A549 (cell line): ENCODE measurements at places on chromosomes 1 and 21. TPM values are rescaled to one million over a fixed set of nuclear protein-coding genes. Genes with fewer than 3 reads are reported as not detected.

The RGS13 gene
- polyA plus RNA-seq: not detected in 3 replicates

DNA sequence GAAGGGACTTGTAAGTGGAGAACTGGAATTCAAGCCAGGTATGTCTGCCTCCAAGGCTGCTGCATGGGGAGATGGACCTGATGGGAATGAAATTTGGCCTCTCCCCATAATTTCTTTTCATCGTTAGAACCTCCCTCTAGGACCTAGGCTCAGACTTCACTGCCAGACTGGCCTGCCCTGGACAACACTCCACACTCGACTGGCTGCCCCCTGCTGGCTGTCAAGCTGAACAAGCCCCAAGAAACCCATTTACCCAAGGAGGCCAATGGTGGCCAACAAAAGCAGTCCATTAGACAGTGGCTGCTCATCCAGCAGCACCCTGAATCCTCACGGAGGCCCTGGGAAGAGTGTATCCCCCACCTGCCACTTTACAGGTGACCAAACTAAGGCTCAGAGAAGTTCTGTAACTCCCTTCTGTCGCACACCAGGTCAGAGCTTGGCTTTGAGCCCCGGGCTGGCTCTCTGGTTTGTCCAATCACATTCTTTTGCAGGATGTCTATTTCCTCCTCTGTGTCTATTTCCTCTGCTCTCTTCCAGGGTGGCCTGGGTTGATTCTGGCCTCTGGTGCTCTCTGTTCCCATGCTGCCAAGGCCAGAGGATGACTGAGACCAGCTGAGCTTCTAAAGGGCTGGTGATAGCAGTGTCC is 3.8 kb downstream of the RNF186 start:
- DNase-seq: peak; percentile 49

- DNase-seq: no peak
Observed at GRCh38 chr1:184389446-184389845, 2.6 kb downstream of the C1orf21 start.

GRCh38 chr1:43041591-43041990 is 82.9 kb upstream of the SLC2A1 start:
- no peak for DNase-seq

GRCh38 chr21:28822486-28823335 is 170.0 kb downstream of the LTN1 start:
- DNase-seq: no peak

DNA sequence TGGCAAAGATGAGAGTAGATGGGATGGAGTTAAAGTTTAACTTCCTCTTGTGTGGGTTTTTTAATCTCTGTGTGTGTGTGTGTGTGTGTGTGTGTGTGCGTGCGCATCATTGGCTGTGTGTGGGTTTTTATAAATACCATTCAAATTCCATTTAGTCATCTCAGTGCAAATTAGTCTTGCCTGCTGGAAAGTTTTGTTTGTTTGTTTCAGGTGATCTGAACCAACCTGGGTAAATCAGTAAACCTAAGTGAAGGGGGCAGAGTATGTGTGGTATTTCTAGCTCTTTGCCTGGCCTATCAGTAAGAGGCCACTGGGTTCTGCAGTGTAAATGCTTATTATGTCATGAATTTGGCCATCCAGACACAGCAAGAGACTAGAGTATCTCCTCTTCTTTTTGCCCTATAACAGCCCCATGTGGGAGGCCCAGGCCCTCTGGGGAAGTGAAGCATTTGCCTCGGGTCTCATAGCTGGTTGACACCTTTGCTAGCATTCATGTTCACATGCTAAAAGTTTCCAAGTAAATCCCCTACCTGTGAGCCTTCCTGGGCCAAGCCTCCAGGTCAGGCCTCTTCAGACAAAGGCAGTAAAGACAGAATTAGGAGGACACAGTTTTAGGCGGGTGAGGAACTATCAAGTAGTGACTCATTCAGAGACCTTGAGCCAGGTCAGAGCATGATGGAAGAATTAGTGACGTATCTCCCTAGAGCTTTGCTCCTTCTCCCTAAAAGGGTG is 14.7 kb downstream of the INTS3 start:
- DNase-seq: no peak

The LCE3D gene
- 0.18 to 0.39 TPM (median 0.18 TPM) in 3 replicates for polyA plus RNA-seq

The ZNF695 gene
- polyA plus RNA-seq: 2.5 to 3.3 TPM (median 2.7 TPM) in 3 replicates
